ENCODE measurements at places on chromosomes 7 and 10.

DNA sequence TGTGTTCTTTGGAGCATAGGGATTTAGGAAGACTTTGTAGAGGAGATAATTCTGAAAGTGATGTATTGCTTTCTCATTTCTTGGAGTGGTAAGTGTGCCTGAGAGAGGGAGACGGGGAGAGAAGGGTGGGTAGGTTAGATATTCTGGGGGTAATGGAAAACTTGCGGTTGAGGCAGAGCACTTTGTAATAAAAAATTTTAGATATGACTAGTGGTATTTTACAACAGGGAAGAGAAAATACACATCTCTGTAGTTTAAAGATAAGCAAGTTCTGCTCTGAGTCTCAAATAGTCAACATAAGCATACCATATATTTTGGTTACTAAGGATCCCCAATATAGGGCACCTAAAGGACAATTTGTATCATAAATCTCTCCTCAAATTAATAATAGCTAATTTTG, 6.6 kb downstream of the VPS50 start:
- no peak for DNase-seq

DNA sequence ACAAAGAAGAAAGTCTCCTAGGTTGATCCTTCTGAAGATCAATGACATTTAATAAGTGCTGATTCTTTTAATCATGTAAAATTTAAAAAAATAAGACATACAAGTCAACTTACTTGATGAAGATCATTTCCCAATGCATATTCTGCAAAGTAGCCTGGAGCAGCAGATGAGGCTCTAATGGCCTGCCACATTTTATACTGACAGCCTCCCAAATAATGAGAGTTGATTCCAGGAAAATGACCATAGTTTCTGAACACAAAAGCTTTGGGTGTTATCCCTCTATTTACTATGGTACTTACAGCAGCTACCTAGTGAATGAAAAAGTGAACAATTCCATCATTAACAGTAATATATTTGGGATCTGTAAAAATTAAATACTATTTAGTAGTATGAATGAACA, 31.4 kb upstream of the NRCAM start:
- DNase-seq: no peak

- no peak for DNase-seq
Measured at GRCh38 chr10:124860426-124860825, 58.8 kb downstream of the ABRAXAS2 start.

DNA sequence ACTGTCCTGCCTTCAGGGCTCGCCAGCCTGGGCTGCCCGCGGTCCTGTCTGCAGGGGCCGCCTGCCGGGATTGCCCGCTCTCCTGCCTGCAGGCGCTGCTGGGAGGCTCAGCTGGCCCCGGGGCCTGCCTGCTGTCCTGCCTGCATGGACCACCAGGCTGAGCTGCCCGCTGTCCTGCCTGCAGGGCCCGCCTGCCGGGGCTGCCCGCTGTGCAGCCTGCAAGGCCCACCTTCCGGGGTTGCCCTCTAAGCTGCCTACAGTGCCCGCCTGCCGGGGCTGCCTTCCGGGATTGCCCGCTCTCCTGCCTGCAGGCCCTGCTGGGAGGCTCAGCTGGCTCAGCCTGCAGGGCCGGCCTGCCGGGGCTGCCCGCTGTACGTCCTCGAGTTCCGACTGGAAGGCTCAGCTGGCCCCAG, 164.4 kb downstream of the GLRX3 start:
- DNase-seq: peak; percentile 10

DNA sequence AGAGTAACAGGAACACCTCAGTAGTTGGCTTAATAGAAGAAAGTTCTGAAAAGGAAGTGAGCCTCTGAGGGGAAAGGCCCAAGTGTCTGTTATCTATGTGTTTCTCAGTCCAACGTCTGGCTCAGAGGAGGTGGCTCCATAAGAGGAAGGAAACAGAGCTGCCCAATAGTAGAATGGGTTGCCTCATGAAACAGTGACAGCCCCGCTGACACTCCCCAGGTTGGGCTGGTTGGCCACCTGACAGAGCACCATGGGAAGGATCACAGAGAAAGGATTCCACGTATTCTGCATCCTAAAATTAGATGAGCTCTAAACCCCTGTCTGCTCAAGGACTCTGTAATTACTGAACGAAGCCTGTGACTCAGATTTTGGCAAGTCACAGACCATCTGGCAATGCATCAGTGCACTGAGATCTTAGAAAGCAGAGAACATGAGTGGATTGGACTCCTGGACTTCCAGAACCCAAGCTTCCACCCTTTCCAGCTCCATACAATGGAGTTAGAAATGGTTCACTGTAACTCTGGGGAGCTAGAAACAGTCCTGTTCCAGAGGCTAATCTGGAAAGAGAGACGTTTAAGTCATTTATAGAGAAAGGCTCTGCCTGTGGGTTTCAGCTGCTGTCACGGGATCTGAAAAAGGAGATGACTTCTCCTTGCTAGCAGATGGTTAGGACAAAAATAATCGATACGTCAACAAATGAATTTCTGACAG, 2.9 kb downstream of the PKD2L1 start:
- DNase-seq: no peak

- no peak for DNase-seq
Measured at GRCh38 chr10:22801785-22802184, 87.4 kb upstream of the PIP4K2A start.

DNA sequence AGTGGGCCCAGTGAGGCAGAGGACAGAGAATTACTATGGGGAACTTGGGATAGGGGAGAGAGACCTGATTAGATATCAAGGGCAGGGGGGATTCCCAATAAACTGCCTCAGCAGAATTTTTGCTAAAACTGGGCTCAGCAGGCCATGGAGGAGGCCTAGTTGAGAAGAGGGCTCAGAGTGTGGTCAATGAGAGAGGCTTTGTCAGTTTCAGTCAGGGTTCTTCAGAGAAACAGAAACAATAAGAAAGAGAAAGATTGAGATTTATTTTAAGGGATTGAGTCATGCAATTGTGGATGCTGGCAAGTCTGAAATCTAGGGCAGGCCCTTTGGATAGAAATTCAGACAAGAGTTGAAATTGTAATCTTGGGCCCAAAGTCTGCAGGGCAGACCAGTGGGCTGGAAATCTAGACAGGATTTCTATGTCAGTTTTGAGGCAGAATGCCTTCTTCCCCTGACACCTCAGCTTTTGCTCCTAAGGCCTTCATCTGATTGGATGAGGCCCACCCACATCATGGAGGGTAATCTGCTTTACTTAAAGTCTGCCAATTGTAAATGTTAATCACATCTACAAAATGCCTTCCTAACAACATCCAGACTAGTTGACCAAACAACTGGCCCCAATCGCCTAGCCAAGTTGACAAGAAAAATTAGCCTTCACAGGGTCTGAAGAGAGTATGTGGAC, 33.5 kb upstream of the CCSER2 start:
- no peak for DNase-seq
